ENCODE measurements at places on chromosomes 13 and 19.

GRCh38 chr19:39599116-39599515, 3.2 kb upstream of the LGALS13 start:
- no peak for DNase-seq

GRCh38 chr19:32012206-32012605, 333.2 kb upstream of the ZNF507 start:
- no peak for DNase-seq

- no peak for DNase-seq
Observed at GRCh38 chr13:89113744-89114143, 1442.6 kb downstream of the SLITRK5 start.

GRCh38 chr19:15038294-15038693, 11.0 kb upstream of the CASP14 start:
- DNase-seq, result no peak

- no peak for DNase-seq
Observed at GRCh38 chr13:73967397-73968165, 166.6 kb downstream of the KLF12 start.

DNA sequence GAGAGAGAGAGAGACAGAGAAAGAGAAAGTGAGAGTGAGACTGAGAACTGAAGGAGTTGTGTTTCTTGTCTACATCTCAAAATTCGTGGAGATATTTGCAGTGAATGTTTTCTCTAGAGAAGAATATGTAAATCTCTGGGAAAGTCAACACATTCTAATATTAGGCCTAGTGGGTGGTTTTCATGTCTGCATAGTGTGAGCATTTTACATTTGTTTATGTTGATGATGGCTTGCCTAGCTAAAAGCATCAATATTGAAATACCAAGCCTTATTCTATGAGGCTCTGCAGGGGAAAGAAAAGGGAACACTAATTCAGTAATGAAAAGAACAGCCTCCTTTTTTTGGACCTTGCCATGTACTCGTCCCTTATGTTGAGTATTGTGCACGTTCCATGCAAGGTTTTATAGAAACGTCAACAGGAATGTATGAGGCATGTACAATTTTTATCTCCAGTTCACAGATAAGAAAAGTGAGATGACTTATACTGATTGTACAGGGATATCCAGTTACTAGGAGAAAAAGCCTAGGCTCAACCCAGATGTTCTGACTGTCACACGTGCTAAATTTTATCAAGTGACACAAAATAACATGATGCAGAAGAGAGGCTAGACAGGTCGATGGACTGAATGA, 1288.9 kb upstream of the SLC10A2 start:
- DNase-seq, result peak; percentile 28

DNA sequence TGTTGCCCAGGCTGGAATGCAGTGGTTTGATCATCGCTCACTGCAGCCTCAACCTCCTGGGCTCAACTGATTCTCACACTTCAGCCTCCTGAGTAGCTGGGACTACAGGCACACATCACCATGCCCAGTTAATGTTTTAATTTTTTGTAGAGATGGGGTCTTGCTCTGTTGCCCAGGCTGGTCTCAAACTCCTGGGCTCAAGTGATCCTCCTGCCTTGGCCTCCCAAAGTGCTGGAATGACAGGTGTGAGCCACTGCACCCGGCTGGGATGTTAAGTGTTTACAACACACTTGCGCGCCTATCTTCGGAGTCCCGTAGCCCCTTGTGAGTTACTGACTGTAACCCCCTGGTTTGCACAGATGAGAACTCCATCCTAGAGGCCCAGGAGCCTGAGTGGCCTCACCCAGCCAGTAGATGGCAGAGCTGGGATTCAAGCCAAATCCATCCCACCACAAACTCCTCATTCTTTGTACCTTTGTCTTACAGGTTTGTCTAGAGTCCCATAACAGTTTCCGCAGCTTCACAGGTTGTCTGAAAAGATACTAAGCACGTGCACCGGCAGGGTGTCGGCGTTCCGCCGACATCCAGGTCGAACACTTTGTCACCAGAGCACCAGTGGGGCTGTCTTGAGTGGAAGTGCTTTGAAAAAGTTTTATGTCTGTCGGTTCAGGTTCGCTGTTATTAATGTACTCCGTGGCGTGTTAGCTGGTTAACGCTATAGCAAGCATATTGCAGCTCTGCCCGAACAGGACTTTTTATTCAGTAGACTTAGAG, 14.7 kb downstream of the MAG start:
- DNase-seq, result no peak

DNA sequence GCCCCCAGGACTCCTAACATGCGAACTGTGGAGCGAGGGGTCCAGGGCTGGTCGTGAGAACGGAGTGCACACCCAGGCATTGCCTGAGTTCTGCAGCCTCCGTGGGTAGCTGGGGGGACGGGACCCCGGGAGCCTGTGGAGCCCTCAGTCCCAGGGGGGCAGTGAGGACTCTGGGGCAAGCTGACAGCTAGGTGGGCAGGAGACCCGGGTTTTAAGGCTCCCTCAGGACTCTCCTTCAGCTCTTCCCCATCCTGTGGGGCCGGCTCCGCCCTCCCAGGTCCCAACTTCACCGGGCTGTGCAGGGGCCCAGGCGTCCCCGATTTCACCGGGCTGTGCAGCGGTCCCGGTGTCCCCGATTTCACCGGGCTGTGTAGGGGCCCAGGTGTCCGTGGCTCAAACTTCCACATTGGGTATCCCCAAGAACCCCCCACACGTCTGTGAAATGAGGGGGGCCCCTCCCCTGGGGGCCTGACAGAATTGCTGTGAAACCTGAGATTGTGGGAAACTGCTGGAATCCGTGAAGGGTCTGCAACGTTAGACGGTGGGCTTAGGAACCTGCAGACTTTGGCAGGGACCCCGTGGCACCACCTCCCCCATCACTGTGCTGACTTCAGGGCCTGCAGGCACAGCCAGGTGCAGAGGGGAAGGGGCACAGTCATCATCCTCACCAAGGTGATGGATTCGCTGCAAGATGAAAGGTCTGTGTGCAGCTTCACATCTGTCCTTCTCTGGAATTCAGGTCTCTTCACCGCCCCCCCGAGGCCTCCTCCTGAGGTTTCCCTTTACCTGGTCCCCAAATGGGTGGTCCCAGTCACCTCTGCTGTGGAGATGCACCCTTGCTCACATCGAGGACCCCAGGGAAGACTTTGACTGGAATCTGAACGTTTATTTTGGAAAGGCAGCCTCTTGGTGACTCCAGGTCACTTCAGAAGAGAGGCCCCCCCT, 73.2 kb upstream of the MCF2L start:
- no peak for DNase-seq

- peak; percentile 34 for DNase-seq
Observed at GRCh38 chr19:56637976-56638555, 4.9 kb upstream of the SMIM17 start.

- DNase-seq, result no peak
Observed at GRCh38 chr13:76745261-76746200, 140.7 kb downstream of the KCTD12 start.

DNA sequence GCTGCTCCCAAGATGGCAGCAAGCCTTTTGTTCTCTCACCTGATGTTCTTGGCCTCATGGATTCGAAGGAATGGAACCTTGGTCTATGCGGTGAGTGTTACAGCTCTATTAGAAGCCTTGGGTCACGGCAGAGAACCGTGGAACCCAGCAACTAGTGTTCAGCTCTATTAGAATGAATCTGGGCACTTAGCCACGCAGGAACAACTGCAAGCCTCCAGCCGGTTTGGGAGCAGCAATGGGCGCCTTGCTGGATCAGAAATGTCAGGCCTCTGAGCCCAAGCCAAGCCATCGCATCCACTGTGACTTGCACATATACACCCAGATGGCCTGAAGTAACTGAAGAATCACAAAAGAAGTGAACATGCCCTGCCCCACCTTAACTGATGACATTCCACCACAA, 1100.7 kb upstream of the PRR20A start:
- no peak for DNase-seq

GRCh38 chr19:29872224-29872731, 60.5 kb downstream of the CCNE1 start:
- DNase-seq, result no peak

DNA sequence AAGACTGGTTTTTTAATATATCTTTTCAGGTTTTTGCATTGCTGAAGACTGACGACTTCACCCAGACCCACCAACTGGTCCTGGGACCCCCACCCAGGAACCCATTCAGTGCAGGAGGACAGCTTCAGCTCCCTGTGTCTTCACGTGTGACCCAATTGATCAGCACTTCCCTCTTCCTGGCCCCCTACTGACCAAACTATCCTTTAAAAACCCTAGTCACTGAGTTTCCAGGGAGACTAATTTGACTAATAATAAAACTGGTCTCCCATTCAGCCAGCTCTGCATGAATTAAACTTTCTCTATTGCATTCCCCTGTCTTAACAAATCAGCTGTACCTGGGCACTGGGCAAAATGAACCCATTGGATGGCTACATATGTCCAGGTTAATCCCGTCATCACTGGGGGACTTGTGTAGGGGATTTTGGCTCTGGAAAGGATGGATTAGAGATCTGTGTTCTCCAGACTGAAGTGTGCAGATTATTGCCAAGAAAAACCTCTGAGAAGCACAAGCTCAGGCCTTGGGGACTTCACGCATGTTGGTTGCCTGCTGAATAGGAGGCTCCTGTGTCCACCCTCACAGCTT, 16.3 kb upstream of the PARP4 start:
- DNase-seq, result no peak

DNA sequence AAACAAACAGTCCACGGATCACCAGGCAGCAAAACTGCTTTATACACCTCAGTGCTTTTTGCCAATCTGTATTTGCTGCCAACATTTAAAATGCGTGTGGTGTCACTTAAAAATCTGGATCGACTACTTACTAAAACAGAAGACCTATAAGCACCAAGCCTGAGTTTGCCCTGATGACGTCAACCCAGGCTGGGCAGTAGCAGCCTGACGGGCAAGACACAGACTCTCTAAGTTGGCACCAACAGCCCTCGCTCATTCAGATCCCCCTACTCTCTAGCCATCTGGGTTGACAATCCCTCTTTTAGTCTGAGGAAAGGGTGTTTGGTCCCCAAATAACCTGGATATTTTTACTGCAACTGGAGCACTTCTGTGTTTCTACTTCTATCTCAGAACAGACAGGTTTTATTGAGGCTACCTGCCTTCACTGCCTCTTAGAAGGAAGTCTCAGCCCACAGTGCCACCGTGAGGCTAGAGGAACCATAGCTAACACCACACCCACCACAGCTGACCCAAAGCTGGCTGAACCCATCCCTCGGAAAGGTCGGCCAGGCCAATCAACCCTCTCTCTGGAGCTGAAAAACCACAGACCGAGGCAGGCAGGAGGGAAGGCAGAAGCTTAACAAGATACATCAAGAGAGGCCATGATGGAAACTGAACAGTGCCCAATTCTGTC, 6.9 kb downstream of the SUGP2 start:
- no peak for DNase-seq

GRCh38 chr19:54047616-54048015, 16.1 kb downstream of the VSTM1 start:
- no peak for DNase-seq

DNA sequence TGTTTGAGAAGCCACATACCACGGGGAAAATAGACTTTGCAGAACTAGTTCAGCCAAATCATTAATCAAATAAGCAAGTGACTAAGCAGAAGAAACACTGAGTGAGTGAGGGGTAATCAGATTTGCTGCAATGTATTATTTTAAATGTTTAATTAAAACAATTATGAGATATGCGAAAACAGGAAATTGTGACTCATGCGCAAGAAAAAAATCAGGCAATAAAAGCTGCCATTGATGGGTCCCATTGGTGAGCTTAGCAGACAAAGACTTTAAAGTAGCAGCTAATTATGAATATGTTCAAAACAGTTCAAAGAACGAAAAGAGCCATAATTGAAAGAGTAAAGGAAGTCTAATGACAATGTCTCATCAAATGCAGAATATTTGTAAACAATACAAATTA, 644.1 kb downstream of the GPC5 start:
- DNase-seq, result no peak

DNA sequence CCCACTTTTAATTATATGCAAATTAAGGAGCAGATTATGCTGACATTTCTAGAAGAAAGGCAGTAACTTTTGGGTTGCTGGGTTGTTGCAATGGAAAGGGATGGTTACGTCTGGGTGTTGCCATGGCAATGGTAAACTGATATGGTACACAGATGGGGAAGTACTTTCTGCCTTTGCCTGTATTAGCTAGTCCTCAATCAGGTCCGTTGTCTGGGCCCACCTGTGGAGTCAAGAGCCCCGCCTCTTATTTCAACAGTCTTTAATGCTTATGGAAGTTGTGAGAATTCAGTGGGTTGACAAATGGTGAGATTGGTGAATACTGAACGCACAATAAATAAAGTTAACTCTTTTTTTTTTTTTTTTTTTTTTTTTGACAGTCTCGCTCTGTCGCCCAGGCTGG, 30.6 kb upstream of the DPP9 start:
- no peak for DNase-seq

DNA sequence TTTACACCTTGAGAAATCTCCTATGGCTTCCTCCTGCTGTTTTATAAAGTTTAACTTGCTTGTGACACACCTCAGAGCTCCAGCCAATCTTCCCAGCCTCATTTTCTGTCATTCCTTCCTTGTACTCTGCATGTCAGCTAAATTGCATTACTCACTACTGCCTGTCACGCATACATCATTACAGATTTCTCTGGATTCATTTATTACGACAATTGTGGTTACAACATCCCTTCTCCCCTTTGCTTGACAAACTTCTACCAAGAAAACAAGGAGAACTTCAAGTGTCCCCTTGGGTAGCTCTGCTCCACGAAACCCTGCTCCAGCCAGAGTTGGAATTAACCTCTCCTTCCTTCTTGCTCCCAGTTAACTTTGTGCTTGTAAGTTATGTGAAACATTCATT, 22.0 kb upstream of the GPR18 start:
- no peak for DNase-seq

DNA sequence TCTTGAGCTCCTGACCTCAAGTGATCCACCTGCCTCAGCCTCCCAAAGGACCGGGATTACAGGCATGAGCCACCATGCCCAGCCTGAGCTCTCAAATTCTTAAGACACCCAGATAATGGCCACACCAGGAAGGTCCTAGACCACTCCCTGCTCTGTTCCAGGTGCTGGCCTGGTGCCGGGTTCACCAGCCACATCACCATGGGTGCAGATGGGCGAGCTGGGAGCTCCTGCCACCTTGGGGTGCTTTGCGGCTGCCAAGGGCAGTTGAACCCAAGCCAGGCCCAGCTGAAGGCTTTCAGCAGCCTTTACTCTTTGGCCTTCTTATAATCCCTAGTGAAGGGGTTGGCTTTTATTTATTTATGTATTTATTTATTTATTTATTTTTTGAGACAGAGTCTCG, 4.9 kb downstream of the HPN start:
- no peak for DNase-seq

DNA sequence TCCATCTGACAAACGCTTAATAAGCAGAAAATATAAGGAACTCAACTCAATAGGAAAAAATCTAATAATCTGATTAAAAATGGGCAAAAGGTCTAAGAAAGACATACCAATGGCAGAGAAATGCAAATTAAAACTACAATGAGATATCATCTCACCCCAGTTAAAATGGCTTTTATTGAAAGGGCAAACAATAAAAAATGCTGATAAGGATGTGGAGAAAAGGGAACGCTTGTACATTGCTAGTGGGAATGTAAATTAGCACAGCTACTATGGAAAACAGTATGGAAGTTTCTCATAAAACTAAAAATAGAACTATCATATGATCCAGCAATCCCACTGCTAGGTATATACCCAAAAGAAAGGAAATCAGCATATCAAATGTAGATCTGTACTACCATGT, 508.8 kb upstream of the GPC6 start:
- DNase-seq, result no peak

All from SK-N-DZ (cell line).